ENCODE measurements at places on chromosomes 3 and 15. TPM values are rescaled to one million over a fixed set of nuclear protein-coding genes. Genes with fewer than 3 reads are reported as not detected.

GRCh38 chr15:85976986-85977385, 102.7 kb upstream of the AGBL1 start:
- DNase-seq: no peak

DNA sequence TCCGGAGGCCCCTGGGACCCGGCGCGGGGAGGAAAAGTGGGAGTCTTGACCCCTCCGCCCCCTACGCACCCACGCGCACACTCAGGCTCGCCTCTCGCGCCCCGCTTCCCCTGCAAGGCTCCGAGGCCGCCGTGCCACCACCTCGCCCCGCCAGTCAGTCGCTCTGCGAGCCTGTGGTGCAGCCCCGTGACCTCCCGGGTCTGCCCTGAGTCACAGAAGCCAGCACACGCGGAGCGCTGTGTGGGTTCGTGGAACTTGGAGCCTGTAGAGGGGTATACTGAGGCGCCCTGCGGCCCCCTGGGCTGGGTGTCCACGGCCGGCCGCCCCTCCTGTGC, 380 bp upstream of the ALS2CL start:
- DNase-seq: no peak

Gene ALPK3
- total RNA-seq: 7.8 TPM

Gene ASTE1
- 10.5 TPM for total RNA-seq

Gene KLHL24
- total RNA-seq: 22.7 TPM

Gene SELENOS
- 45.1 TPM for total RNA-seq

Gene GRIP2
- 0.99 TPM for total RNA-seq

DNA sequence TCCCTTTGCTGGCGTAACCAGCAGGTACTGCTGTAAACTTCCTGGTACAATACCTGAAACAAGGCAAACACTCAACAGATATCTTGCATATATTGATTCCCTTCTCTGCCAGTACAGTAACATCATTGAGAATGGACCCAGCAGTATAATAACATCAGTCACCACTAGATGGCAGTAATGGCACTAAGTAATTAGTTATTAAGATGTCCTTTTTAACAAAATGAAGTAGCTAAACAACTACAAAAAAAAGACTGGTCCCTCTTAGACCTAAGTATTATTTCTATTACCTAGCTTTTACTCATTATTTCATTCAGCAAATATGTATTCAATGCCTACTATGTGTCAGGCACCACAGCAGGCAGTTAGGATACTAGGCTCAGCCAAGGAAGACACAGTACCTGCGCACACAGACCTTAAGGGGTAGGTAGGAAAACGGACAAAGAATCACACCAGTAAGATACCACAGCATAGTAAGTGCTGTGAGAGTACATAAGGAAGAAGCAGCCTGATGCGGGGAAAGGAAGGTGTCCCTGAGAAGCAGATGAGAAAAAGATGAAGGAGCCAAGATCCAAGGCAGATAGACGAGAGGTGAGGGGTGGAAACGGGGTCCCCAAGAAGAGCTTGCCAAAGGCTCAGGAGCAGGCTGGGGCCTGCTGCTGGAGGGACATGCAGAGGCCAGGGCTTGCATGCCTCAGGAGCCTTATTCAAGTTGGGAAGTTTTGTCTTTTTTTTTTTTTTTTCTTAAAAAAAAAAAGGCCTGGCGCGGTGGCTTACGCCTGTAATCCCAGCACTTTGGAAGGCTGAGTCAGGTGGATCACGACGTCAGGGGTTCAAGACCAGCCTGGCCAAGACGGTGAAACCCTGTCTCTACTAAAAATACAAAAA, 102.7 kb upstream of the CHD2 start:
- peak; percentile 38 for DNase-seq

DNA sequence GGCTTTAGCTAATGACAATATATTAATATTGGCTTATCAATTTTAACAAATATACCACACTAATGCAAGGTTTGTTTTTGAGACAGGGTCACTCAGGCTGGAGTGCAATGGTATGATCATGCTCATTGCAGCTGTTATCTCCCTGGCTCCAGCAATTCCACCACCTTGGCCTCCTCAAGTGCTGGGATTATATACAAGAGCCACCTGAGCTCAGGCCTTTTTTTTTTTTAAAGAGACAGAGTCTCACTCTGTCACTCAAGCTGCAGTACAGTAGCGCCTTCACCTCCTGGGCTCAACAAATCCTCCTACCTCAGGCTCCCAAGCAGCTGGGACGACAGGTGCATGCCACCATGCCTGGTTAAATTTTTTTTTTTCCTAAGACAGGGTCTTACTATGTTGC, 11.7 kb downstream of the DLG1 start:
- DNase-seq: no peak

Gene TGM5
- total RNA-seq: not detected

Gene ERICH6
- not detected for total RNA-seq

DNA sequence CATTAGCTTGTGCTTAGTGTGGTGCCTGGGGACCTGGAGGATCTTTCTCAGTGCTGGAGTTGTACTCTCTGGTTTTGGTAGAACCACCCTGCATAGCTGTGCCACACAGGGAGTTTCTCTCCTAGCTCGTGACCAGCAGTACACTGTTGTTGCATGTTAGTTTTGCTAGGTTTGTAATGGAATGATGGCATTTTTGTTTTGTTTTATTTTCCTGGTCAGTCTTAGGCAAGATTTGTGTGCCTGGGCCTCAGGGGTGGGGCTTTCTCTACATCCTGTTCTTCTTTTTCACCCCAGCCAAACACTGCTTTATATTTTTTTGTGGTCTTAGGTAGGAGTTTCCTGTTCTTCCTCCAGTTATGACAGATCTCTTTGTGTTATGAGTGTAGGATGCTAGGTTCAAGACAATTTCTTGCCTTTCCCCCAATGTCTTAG, 534.5 kb upstream of the KCNMB2 start:
- DNase-seq: no peak

- DNase-seq: no peak
Observed at GRCh38 chr3:5055357-5056110, 66.6 kb upstream of the ARL8B start.

DNA sequence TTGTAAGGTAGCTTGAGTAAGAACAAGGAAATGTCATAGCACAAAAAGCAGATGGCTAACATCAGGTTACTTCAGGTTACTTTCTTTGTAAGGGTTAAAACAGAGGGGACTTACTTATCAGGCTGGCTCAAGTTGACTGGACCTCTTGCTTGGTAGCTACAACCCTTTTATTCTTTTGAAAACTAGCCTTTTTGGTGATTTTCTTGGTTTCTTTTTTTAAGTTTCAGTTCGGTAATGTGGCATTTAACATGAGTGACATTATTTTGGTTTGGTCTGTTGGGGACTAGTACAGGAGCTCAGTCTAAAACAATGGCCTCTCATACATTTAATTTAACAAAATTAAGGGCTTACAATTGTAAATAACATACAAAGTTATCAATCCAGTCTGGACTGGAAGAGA, 621.4 kb downstream of the OTOL1 start:
- DNase-seq: no peak

Gene TRPM1
- not detected for total RNA-seq

Gene ZIC1
- not detected for total RNA-seq

DNA sequence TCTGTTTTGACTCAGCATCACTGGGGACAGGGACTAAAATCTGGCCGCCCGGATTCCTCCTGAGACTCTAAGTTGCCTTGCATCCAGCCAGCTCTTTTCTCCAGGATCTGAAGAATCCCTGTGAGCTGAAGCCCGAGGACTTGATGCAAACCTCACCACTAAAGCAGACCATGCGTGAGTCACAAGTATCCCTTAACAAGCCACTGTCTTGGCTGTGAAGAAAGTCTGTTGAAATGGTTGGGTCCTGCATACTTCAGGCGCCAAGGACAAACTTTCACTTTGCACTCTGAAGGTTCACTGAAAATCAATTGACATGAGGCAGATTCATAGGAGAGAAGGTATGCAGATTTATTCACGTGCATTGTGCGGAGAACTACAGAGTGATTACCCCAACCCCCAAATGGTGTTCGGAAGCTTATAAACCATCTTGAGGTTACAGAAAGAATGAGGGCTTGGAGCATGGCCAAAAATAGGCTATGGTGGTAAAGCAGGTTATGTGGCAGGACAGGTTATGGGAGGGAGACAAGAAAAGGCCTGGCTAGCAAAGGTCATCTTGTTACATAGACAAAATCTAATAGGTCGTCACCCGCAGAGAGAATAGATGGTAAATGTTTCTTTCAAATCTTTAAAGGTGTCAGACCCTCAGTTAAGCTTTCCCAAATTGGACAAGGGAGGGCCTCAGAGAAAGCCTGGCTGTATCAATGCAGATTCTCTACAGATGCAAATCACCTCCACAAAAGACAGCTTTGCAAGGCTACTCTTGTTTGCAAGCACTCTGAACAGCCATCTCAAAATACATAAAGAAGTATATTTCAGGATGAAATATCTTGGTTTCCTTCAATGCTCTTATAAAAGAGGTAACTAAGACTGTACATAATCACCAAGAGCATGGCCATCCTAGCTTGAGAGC, 126.3 kb upstream of the PLAAT1 start:
- no peak for DNase-seq

DNA sequence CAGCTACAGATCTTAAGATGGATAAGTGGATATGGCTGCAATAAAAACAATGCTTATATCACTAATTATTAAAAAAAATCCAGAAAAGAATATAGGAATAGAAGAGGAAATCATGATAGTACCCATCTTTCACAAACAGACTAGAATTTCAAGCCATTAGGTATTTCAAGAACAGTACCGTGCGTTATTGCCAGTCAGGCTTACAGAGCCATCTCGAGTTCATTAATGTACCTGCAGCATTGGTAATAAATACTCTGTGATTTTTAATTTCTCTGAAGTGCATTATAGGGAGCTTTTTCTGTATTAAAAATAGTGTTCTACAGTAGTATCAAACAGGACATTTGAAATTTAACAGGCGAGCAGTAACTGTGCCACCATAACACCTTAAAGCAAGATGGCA, 35.7 kb downstream of the ST3GAL6 start:
- no peak for DNase-seq

GRCh38 chr3:163768048-163768447, 1310.2 kb downstream of the SI start:
- DNase-seq: no peak

DNA sequence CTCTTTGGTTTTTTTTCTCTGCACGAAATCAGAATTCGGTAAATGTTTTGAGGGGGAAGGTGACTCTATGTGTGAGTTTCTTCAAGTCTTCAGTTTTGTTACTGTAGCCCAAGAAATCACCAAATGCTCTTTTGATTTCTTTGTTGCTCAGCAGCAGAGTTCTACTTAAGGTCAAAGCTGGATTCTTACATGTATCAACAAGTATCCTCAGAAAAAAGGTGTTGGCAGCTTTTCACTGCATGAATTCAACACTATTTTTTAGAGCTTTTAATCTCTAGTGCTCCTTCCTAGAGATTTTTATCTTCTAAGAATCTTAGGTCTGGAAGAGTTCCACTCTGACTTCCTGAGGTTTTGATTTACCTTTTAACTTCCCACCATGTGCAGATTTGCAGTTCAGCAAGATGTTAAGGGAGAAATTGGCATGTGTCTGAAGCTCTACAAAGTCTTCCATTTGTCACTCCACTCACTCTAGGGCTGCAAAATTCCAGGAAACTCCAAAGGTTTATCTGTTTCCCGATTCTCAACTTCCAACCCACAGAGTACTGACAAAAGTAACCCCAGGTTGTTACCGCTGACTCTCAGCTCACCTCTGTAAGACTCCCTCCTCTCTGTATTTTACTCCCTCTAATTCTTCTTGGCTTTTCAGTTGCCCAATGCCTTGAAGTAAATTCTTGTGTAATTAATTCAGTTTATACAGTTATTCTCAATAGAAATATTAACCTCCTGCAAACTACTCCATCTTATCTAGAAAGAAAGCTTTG, 13.3 kb upstream of the CD200 start:
- DNase-seq: no peak

DNA sequence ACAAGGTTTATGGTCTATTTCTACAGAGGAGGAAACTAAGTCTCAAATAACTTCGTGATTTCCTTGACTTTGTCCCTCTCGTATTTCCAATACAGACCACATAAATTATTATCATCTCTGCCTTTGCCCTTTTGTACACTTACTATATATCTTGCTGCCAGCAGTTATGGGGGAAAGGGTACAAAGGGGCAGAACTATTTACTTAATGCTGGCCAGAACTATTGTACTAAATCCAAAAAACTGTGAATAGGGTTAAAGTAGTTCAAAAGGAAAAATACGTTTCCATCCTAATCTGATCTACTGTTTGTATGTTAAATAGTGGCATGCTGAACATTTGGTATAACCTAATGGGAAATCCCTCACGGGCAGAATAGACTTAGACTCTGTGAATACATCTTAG, 537.3 kb upstream of the SEMA6D start:
- no peak for DNase-seq

- DNase-seq: no peak
Observed at GRCh38 chr15:84112025-84112424, 123.5 kb upstream of the GOLGA6L4 start.

- no peak for DNase-seq
Observed at GRCh38 chr3:33706056-33706455, 12.0 kb downstream of the CLASP2 start.

Gene YEATS2
- 13.8 TPM for total RNA-seq

Gene WDR93
- total RNA-seq: not detected

GRCh38 chr3:176611703-176612102, 585.6 kb downstream of the TBL1XR1 start:
- no peak for DNase-seq

- no peak for DNase-seq
Observed at GRCh38 chr3:152203652-152204051, 65.1 kb upstream of the MBNL1 start.

- DNase-seq: no peak
Observed at GRCh38 chr3:25567388-25567787, 97.3 kb downstream of the TOP2B start.

DNA sequence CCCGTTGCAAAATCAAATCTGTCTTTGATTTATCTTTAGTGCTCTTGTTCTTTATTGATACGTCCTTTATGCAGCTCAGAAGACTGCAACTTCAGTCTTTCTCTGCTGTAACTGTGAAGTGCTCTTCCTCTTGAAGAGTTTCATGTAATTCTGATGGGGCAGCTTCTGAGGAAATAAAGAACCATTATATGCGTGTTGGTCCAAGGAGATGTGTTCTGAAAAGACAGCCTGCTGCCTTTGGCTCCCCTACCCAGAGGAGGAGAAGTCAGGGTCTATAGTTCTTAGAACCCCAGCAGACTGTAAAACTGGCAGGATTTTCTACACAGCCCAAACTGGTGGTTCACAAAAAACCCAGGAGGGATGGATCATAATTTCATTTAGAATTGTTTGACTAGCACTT, 22.4 kb upstream of the ABHD10 start:
- no peak for DNase-seq

- no peak for DNase-seq
Observed at GRCh38 chr3:106811376-106811775, 565.9 kb upstream of the CCDC54 start.

DNA sequence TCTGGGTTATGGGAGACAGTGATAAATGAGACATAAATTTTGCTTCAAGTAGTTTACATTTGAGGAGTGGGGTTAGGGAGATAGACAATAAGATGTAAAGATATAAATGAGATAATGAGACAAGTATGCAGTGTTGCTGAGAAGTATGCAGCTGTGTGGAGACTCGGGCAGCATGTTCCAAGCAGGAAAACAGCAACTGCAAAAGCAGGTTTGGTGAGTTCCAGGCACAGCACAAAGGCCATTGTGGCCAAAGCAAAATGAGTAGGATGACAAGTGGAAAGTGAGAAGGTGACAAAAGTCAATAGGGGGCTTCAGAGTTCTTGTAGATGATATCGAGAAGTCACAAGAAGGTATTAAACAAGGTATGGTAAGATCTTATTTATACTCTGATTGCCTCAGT, 259.1 kb upstream of the PEX5L start:
- DNase-seq: peak; percentile 80

Data from body of pancreas (tissue), 4 donors.